ENCODE measurements at places on chromosomes 5 and 9.
A peak's percentile ranks its signal among the peaks of the same experiment; 100 is the strongest.

DNA sequence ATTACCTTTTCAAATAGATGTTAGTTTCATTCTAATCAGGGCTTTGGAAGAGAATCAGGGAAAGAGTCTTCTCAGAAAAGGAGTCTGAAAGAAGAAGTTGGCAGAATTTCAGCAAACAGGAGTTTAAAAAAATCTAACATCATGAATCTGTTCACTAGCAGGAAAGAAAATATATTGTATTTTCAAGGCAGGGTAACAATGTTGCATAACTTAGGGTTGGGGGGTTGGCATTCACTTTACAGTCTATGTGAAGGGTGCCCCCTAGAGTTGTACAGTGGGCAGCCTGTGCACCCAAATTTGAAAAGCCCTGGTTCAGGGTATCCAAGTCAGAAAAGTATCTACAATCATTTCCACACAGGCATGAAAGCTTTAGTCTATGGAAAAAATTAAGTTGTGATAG lies 348.4 kb upstream of the SLC30A5 start:
- peak; percentile 12 for DNase-seq

- no peak for DNase-seq
These were observed 80.2 kb upstream of the DMRT1 start for GRCh38 chr9:761176-761792.

GRCh38 chr5:84125216-84125615 lies 259.5 kb downstream of the EDIL3 start:
- DNase-seq: no peak

DNA sequence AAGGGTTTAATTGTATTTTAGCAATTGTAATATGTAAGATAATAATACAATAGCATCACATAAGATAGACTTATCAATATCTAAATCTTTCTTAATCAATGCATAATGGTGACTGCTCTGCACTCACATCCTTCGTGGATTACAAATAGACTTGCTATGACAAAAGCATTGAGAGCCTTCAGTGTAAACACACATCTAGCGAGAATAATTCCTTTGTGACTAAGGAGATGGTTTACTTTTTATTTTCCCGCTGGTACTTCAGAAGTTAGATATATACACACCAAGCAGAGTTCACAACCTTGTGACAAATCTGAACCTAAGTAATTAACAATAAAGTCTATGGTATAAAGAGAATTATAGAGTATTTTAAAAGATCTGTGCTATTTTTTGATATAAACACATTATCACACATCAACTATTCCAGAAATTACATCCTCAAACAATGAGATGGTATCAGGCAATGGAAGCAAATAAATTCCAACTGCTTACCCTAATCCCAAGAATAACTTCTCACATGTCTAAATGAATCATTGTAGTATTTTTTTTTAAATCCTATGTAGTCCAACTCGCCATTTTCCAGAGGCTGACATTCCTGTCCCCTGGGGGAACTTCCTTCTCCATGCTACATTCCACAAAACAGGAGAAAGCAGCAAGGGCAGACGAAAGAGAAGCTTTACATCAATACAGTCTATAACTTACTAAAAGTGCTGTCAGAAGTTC lies 51.2 kb downstream of the MAPKAP1 start:
- DNase-seq: no peak

DNA sequence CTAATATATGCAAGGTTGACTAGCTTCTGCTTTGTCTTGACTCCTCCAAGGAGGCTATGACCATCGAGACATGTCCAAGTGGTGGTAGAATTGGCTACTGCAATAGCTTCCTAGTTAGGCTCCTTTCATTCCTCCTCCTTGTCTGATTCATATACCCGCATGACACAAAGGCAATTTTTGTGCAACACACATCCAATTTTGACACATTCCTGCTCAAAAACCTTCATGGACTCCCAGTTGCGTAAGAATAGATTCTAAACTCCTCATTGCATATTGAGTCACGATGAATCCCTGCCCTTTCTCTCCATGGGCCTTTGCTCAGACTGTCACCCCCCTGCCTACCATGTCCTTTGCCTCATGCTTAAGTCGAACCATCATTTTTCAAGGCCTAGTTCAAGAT lies 344.5 kb downstream of the ACTL7B start:
- DNase-seq: no peak

DNA sequence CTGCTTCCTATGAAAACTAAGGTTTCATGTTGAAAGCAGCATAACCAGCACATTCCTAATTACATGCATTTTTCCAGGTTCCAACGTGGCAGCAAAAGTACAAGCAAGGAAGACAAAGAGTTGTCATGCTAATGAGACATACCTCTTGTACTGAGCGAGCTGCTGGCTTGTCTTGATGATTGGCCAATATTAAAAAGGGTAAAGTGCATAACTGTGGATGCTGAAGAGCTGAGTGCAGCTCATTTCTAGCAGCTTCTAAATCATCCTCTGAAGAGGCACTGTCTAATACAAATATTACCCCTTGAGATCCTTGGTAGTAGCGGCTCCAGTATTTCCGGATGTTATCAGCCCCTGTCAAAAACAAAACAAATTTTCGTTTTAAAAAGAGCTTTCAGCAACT lies 197.3 kb downstream of the ARL15 start:
- DNase-seq: no peak

GRCh38 chr9:7174884-7175283 lies 417.1 kb downstream of the KDM4C start:
- DNase-seq: no peak

- no peak for DNase-seq
These were observed 43.5 kb upstream of the RASGRF2 start for GRCh38 chr5:80916676-80917075.

DNA sequence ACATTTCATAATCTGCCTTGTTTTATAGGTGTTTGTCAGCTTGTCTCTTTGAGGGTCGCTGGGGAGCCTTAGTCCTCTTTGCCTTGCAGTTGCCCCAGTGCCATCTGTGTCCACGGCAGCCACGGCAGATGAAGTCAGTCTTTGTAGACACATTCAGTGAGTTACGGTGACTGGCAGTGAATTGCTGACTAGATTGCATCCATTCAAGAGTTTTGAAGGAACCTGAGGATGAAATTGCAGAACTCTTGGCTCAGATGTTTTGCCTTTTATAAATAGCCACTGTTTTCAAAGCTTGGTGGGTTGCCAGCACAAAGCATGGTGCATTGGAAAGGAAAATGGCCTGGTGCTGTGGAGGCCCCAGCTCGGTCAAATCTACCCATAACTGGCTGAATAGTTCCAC lies 125.6 kb downstream of the TRIO start:
- no peak for DNase-seq

- DNase-seq: no peak
These were observed 22.4 kb upstream of the ASTN2 start for GRCh38 chr9:117437283-117437682.

DNA sequence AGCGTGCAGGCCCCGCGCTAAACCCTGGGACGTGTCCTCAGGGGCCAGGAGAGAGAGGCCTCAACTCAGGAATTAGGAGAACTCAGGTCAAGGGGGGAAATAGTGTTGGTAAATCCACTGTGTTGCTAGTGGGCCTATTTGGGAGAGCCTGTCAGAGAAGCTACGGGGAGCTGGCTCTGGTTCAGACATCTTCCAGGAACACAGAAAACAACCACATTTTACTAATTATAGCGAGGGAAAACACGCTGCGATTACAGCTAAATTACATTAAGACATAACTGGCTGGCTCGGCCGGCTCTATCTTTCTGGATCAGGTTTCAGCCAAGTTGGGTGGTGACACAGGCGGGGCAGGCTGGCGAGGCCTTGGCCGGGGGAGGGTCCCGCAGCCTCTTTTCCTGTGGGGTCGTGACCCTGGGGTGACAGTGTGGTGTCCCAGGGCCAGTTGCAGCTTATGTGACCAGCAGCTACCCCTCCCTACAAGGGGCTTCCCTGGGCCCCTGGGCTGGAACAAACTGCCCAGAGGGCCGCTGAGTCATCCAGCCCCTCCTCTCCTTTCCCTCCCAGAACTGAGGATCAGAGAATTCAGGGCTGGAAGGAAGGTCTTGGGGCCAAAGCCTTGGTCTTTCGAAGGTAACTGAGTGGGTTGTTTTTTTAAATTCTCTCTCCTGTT lies 75.1 kb downstream of the FGF18 start:
- no peak for DNase-seq

- no peak for DNase-seq
These were observed 139.9 kb downstream of the PALM2AKAP2 start for GRCh38 chr9:109919736-109920408.

GRCh38 chr9:16512281-16512680 lies 358.2 kb downstream of the BNC2 start:
- DNase-seq: no peak

- DNase-seq: no peak
These were observed 7.6 kb downstream of the CRAT start for GRCh38 chr9:129102791-129103594.

- no peak for DNase-seq
These were observed 4.5 kb downstream of the LRRTM2 start for GRCh38 chr5:138870611-138871010.

DNA sequence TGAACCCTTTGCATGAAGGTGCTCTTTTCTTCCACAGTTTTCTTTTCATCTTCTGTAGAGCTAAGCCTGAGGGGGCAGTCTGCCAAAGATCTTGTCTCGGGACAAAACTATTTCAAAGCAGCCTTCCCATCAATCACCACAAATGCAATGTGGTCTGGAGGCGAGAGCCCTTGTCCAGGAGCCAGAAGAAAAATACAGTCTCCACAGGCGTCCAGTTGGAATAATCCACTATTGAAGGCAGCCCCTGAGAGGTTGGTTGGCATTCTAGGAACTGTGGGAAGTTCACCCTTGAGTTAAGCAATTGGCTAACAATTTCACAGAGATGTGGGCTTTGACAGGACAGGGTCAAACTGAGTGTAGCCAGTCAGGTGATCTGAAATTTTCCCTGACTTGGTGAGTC lies 72.0 kb downstream of the SEMA6A start:
- no peak for DNase-seq

DNA sequence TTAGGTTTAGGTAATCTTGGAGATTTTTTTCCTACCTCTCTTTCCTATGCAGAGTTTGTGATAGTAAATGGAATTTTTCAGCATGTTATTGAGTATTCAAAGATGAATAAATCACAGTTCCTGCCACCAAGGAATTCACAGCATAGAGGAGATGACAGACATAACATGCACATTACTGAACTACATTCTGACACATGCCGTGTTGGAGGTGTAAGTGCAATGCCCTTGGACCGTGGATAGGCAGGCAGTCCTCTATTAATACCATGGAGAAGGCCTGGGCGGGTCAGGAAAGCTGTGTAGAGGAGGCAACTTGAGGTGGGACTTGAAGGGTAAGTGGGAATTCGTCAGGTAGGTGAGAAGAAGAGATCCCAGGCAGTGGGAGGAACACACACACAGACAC lies 43.9 kb downstream of the MCCC2 start:
- no peak for DNase-seq

Data from CD4-positive, alpha-beta T cell treated with Interleukin-10 for 1 hour (primary cell).